ENCODE measurements at places on chromosomes 4 and X.

DNA sequence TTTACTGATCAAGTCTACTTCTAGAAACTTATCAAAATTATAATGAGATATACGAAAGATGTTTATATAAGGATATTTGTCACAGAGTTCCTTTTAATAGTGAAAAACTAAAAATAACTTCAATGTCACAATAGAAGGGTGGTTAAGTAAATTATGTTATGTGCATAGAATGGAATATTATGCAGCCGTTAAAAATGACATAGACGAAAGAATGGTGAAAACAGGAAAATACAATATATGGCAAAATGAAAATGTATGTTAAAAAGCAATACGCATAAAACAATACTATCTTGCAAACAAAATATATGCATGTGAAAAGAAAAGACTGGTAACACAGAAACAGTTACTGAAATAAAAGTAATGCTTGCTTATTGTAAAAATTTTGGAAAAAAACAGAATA, 19.1 kb downstream of the ZDHHC9 start:
- DNase-seq = no peak

- DNase-seq = no peak
Observed at GRCh38 chr4:55546506-55546755, 278 bp downstream of the CLOCK start.

DNA sequence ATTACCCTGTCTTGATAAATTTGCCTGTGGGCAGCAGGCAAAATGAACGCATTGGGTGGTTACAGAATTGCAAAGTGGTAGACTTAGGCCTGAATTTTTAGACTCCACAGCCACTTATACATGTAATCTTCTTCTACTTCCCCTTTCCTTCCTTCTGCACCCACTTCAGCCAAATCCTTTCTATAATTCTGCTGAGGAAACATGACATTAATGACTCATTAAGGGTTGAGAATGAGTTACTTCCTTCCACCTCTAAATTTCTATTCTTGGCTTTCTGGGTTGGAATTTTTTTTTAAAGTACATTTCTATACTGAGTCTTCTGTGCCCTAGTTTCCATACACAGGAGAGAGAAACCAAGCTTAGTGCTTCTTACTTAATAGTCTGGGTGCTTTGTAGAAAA, 10.1 kb downstream of the PAPSS1 start:
- no peak for DNase-seq

DNA sequence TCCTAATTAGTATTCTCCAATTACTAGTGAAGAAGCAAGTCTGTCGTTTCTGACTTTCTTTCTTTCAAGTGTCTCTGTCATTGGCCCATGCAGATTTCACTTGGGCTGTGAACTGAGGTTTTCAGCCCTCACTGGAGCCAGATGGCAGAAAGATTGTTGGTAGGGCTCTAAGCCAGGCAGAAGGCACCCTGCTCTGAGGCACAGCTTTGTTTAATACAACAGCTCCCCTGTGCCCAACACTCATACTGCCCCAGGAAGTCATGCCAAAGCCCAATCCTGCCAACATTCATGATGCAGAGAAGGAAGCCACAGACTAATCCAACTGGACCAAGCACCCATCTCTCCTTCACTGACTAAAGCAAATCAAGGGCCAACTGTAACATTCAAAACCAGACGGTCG, 117.1 kb upstream of the FRG1 start:
- DNase-seq = no peak

DNA sequence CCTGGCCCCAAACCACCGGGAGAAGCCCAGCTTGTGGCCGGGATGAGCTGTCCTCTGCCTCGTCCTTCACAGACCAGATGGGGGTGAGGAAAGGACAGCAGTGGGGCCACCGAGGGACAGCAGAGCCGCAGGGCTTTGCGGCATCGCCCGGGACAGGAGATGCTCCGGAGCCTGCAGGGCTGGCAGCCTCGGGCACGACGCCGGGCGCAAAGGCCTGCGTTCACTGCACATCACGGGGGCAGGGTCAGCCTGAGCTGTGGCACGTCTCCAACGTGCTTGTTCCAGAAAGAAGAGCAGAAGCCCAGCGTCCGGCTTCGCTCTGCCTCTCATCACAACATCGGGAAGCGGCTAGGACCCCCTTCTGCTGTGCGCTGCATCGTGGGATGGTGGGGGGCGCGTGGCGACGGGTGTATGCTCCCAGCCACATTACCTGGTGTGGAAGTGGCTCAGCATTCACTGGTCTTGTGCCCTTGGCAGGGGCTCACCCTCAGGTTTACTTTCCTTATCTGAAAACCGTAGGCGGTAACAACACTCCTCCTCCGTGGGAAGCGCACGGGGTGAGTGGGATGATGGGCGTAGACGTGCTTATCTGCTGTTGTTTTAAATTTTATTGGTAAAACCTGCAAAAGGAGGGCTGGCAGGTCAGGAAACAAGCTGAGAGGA, 7.4 kb downstream of the TADA2B start:
- no peak for DNase-seq

GRCh38 chrX:50117476-50117875, 83.3 kb downstream of the AKAP4 start:
- no peak for DNase-seq

DNA sequence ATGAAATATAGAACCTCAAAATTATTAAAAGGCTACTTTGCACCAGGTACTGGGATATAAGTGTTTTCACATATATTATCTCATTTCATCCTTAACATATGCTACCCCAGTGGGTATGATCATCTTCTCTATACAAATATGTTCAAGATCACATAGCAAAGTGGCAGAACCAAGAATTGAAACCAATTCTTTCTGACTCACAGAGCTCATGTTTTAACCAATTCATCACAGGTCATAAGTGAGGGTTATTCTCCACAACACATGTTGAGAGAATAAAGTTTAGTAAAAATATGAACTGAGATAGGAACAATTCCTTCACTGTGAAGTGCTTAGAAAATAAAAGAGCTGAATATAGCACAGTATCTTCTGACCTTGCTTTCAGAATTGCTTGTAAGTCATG, 442.9 kb upstream of the RASGEF1B start:
- no peak for DNase-seq
